Activated CD8-positive, alpha-beta T cell treated with anti-CD3 and anti-CD28 coated beads for 36 hours (primary cell): ENCODE measurements at places on chromosomes 13 and 19.

GRCh38 chr13:109610517-109610916, 175.9 kb downstream of the IRS2 start:
- peak; percentile 51 for DNase-seq

GRCh38 chr13:101258071-101258470, 158.2 kb downstream of the NALCN start:
- peak; percentile 87 for DNase-seq

GRCh38 chr19:45599286-45599685, 2.7 kb downstream of the GPR4 start:
- DNase-seq, result no peak

- no peak for DNase-seq
Observed at GRCh38 chr19:2330632-2331284, 2.3 kb downstream of the SPPL2B start.

DNA sequence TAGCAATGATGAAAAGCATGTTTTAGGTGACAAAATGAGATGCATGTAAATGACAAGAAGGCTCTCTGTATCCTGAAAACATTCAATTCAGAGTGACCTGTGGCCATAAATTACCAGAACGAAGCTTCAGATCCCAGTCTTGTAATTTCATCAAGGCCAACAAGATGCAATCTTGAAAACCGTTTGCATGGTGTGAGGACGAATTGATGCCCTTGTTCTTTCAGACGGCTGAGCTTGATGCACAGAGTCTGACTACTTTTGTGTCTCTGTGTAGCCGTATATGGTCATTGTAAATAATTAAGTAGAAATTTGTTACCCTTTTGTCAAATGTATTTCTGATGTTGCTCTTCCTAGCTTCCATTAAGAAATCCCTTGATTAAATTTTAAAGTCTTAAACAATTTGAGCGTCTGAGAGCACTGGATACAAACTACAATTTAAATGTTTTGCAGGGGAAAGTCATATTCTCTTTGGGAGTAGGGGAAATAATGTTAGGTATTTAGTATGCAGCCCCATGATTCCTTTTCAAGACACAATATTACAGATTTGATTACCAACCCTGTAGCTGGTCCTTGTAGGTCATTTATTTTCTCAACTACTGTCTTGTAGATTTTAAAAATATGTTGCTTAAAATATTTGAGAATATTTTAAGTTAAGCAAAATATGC, 125.8 kb upstream of the PCDH9 start:
- DNase-seq, result no peak

DNA sequence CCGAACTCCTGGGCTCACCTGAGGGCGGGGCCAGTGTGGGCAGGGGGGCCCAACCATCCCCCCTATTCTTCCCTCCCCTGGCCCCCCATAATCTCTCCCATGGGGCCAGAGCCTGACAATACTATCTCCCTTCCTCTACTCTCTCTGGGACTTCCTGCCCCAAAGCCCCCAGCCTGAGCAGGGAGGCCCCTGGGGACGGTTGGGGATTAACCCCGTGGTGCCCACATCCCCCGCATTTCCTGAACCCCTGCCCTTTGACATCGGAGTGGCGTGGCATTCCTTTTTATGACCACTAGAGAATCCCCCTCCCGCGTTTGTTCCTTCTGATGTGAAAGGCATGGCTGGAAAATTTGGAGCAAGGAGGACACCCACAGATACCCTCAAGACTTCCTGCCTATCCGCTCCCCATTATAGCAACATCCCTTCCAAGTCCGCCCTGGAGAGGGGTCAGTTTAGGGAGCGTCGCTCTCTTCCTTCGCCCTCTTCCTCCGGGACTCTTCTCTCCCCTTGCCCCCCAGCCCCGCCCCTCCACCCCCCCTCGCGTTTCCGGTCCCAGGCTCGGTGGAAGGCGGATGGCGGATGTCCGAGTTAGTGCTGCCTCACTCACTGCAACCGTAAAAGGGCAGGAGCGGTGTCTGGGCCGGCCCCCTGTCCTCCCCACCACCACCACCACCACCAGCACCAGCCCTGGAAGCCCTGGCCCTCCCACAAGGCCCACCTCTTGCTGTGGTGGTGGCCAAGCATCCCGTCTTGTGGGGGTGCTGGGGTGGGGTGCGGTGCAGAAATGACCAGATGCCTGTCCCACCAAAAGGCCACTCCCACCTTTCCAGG, 1.8 kb downstream of the VASP start:
- DNase-seq, result peak; percentile 60

GRCh38 chr13:36242761-36243160, 28.4 kb upstream of the SOHLH2 start:
- no peak for DNase-seq

DNA sequence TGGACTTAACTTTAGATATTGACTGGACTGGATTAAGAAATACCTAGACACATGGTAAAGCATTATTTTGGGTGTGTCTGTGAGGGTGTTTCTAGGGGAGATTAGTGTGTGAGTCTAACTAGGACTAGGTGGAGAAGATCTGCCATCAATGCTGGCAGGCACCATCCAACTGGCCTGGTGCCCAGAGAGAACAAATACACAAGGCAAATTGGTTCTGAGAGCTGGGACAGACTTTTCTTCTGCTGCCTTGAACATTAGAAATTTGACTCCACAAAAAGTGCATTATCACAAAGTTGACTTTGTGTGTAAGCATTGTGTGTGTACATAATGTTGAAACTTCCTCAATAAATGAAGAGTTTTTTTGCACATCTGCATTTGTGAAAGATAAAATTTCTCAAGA, 522.1 kb downstream of the SUCLA2 start:
- DNase-seq, result no peak

DNA sequence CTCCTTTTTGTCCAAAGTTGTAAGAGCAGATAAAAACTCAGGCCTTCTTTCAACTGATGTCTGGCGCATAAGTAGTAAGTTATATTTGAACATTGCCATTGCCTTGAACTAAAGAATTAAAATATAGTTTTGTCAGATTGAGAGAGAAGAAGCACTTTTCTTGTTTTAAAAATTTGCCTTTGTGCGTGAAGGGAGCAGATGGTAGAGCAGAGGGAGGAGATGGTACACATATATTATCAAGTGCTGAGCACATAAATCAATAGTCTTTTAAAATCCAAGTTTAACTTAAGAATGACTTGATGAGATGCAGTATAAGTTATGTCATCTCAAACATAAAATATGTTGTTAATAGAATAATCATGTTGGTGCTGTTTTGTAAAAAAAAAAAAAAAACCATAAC, 504.6 kb upstream of the KLHL1 start:
- no peak for DNase-seq

DNA sequence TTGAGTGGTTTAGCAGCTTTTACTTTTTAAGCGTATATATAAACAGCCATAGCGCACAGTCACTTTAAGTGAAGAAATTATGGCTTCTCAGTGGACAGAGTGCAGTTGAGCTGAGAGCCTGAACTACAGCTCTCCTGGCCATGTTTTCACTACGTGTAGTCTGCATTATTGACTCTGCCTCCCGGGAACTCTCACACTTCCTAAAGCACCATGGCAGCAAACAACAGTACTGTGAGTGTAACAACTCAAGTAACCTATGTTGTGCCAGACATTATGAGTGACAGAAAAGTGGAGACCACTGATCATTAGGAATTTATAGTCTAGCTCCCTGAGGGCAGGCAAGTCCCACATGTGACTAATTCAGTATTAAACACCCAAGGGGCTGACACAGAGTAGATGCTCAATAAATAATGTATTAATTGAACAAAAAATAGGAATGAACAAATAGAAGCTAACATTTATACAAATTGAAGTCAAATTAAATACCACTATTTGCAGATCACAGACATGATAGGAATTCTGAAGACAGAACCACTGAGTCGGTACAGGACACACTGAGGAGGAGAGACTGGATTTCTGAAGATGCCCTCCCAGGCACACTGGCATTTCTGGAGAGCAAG, 19.7 kb downstream of the EFNB2 start:
- DNase-seq, result no peak

DNA sequence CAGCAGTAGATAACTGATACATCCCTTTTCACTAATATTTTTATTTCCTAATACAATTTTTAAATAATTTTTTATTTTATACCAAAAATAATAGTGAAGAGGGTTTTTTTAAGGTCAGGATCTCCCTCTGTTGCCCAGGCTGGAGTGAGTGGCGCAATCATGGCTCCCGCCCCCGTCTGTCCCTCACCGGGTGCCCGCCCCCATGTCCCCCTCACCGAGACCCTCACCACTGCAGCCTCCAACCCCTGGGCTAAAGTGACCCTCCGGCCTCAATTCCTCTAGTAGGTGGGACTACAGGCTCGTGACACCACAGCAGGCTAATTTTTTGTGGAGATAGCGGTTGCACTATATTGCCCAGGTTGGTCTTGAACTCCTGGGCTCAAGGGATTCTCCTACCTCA, 17.8 kb upstream of the ZNF846 start:
- DNase-seq, result no peak

GRCh38 chr13:41837629-41838028, 123.3 kb downstream of the VWA8 start:
- no peak for DNase-seq

DNA sequence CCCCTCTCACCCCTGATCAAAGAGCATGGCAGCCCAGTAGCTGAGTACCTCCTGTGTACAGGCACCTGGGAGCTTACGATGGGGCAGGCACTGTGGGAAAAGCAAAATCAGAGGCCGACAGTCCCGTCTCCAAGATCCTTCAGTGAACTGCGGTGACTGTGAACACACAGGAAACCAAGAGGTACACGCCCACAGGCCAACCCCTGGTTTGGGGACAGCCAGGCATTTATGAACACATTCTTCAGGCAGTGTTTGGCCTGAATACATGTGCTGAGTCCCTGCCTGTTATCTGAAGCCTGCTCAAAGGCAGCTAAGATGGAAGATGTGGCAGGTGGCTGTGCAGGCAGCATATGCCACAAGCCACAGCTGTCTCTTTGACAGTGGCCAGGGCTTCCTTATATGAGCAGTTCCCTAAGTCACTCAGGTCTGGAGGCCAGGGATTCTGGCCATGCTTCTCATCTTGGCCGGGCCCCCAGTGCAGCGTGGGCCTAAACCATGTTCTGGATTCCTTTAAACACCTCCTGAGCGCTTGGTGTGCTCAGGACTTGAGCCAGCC, 123.6 kb downstream of the UQCRFS1 start:
- no peak for DNase-seq

DNA sequence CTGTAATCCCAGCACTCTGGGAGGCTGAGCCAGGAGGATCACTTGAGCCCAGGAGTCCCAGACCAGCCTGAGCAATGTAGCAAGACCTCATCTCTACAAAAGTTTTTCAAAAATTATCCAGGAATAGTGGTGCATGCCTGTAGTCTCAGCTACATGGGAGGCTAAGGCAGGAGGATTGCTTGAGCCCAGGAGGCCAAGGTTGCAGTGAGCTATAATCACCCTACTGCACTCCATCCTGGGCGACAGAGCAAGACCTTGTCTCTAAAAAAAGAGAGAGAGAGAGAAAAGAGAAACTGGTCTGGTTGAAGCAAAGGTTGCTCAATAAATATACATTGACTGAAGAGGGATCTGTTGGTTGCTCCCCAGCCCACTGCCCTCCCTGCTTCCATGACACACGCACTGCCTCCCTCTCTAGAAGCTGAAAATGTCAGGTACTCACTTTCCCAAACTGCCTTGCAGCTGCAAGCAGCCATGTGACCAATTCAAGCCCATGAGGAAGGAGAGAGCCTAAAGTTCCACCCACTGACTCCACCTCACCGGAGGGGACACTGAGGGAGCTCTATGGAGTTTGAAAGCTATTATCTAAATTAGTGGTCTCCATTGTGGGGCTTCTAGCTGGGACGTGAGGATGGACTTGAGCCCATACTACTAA, 14.0 kb downstream of the CEACAM16 start:
- DNase-seq, result no peak

DNA sequence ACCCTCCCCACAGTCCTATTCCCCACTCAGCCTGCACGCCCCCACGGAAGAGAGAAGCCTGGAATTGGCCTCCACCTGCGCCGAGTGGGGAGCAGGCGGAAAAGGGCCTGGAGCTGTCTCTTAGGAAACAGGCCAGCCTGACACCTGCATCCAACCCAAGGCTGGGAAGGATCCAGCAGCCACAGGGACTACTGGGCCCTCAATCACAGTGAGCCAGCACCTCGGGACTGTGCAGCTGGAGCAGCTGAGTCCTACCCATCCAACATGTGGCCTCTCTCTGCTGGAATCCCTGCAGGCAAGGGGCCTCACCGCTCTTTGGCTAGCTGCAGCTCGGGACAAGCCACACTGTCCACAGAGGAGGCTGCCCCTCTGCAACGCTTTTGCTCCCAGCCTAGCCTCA, 8.3 kb upstream of the EPHX3 start:
- DNase-seq, result no peak

- no peak for DNase-seq
Observed at GRCh38 chr19:19613506-19613905, 5.0 kb downstream of the PBX4 start.

GRCh38 chr19:54918499-54918898, 12.6 kb downstream of the NCR1 start:
- DNase-seq, result no peak

DNA sequence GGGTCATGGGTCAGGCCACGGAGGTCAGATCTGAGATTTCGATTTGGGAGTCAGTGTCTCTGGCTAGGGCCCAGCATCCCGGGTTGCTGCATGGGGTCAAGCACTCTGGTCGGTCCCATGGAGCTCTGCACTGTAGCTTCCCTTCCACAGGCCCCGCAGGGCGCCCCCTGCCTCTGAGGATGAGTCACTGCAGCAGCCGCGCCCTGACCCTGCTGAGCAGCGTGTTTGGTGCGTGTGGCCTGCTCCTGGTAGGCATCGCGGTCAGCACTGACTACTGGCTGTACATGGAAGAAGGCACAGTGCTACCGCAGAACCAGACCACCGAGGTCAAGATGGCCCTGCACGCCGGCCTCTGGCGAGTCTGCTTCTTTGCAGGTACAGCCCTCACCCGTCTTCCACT, 3.6 kb downstream of the CACNG7 start:
- peak; percentile 26 for DNase-seq

DNA sequence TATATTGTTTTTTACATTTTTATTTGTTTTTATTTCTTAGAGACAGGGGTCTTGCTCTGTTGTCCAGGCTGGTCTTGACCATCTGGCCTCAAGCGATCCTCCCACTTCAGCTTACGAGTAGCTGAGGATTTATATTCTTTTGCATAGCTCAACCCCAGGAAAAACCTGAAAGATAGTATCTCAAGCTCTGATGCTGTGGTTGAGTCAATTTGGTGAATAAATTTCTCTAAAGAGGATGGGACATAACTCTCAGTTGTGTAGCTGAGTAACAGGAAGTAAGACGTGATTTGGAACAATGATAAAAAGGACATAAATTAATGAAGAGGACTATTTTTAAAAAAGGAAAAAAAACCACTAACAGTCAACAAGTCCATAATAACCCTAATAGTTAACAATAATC, 79.8 kb upstream of the TNFSF11 start:
- DNase-seq, result no peak

- DNase-seq, result no peak
Observed at GRCh38 chr13:53775807-53776206, 747.2 kb downstream of the OLFM4 start.

DNA sequence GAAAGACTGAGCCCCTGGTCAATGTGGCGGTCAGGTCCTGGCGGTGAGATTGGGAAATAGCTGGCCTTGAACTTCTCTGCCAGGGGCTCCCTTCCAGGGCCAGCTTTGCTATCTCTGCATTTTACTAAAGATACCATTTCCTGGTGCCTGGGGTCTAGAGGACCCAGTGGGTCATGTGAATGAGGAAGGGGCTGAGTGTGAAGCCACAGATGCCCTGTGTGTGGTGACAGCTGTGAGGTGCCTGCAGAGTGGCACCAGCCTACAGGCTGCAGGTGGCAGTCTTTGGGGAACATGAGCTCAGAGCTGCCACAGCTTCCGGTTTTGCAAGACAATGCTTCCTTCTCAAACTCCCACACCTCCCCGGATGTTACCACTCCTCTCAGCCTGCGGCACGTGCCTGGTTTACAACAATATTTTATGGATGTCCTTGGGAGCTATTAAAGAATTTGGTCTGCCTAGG, 5.2 kb upstream of the MLNR start:
- peak; percentile 61 for DNase-seq

GRCh38 chr19:15283141-15283883, 49.0 kb downstream of the BRD4 start:
- peak; percentile 50 for DNase-seq
